ENCODE measurements at places on chromosomes 1 and 21. TPM values are rescaled to one million over a fixed set of nuclear protein-coding genes. Genes with fewer than 3 reads are reported as not detected.

DNA sequence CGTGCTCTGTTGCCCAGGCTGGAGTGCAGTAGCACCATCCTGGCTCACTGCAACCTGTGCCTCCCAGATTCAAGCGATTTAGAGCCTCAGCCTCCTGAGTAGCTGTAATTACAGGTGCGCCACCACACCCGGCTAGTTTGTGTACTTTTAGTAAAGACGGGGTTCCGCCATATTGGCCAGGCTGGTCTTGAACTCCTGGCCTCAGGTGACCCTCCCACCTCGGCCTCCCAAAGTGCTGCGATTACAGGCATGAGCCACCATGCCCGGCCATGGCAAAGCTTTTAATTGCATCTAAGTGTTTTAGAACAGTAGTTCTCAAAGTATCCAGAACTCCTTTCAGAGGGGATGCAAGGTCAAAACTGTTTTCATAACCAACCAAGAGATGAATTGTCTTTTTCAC lies 25.1 kb upstream of the IFNGR2 start:
- DNase-seq, result no peak

DNA sequence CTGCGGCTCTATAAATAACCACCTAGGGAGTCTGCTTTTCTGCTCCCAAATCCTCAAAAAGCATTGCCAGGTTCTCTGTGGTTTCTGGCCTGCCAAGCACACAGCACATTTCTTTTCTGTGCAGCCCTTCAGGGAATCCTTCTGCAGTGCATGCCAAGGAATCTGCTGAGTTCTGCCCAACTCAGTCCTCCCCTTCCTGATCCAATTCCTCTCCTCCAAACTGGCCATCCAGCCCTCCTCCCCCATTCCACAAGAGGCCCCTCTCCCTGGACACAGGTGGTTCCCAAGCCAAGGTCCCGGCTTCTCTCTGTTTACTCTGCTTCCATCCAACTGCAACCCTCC lies 61.8 kb downstream of the HIVEP3 start:
- no peak for DNase-seq

DNA sequence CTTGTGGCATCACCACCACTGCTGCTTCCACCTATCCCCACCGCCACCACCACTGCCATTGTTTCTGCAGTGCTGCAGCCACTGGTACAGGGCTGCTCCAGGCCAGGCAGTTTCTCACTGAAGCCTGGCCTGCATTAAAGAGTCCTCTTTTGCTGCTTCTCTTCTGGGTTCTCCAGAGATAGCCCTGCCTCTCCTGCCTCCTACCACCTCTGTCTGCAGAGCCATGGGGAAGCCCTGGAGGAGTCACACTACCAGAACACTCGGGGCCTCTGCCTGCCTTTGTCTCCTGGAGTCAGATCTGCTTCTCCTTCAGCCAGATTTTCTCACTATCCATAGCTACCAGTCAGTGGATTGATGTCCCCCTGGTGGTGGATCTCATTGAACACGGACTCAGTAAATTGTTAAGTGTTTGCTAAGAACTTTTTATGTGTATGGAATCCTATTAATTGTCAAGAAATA lies 37.7 kb upstream of the DDAH1 start:
- no peak for DNase-seq

DNA sequence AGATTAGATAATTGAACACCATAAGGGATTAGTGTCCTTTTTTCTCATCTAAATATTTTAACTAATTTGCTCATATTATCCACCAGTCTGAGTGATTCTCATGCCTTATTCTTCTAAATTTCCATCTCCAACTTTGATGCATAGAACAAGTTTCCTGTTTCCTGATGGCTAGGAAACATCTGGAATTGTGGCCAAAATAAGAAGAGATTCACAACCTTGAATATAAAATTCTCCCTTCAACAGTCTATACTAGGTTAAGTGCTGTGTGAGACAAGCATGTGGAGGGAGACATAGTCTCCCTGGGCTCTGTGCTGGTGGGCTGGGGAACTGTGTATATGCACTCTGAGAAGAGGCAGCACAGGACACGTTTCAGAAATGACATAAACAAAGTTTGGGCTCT lies 21.6 kb upstream of the ROR1 start:
- no peak for DNase-seq

DNA sequence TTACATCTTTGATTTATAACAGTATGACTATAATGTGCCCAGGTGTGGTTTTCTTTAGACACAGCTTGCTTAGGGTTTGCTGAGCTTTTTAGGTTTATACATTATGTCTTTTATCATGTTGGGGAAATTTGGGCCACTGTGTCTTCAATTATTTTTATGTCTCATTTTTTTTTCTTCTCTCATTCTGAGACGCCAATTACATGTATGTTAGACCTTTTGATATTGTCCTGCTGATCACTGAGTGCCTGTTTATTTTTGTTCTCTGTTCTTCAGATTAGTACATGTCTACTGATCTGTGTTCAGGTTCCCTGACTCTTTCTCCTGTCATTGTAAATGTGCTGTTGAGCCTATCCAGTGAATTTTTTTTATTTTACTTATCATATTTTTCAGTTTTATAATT lies 36.1 kb downstream of the TNNT2 start:
- DNase-seq, result no peak

DNA sequence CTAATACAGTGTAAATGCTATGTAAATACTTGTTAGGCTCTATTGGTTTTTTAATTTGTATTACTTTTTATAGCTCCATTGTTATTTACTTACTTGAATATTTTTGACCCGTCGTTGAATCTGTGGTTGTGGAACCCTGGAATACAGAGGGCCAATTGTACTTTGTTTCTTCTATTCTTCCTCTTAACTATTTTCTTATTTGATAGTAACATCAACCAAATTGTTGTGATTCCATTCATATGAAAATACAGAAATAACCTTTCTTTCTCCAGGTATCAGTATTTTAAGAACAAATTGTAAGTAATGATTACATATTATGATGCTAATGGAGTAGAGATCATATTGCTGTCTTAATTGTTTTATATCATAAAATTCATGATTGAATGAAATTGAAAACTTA lies 73.7 kb downstream of the FNBP1L start:
- DNase-seq, result no peak

GRCh38 chr1:17335821-17336710 lies 28.1 kb downstream of the PADI4 start:
- peak; percentile 66 for DNase-seq

GRCh38 chr21:42332557-42333317 lies 17.5 kb upstream of the TFF3 start:
- no peak for DNase-seq

DNA sequence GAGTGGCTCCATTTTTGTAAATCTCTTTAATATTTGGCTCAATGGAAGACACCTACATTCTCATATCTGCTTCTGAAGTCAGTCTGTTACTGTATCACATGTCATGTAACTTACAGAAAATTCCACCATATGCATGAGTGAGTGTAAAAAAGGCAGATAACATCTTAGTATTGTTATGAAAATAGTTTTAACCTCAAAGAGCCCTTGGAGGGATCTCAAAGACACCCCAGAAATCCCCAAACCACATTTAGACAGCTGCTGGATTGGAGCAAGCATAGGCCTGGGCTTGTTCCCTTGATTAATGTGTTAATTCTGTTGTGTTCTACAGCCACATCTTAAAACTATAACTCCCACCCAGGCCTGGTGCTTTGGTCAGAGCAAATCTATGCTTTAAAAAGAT lies 16.9 kb downstream of the MACO1 start:
- DNase-seq, result no peak

DNA sequence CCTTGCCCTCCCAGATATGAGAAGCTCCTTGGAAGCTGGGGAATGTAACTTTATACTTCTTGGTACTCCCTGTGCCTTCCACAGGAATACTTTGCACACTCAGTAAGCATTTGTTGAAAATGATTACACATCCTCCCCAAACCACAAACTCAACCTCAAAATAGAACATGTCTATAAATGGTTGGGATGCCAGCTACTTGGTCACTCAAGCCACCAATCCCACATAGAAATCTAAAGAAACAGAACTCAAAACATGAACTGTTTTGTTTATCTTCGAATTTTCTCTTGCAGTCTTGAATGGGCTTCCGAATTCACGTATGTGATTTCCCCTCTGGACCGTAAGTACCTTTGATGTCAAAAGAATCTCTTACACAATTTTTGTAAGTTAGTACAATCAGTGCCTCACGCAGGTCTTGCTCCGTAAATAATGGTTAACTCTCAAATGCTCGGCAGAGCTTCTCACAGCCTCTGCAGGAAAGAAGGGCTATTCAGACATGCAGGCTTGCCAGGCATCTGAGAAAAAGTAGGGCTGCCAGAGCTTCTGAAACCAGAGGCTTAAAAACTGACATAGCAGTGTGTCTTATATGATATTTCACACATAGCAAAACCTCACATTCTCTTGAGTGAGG lies 26.9 kb downstream of the SORT1 start:
- DNase-seq, result no peak

Gene UBIAD1
- 15.9 TPM for total RNA-seq

Gene PRCC
- 58.4 TPM for total RNA-seq

Gene GUCA2A
- not detected for total RNA-seq

Measured in CD8-positive, alpha-beta T cell (primary cell).